ENCODE measurements at places on chromosomes 12 and 14.
A peak's percentile ranks its signal among the peaks of the same experiment; 100 is the strongest.

GRCh38 chr14:102211240-102211639 is 71.5 kb downstream of the WDR20 start:
- no peak for DNase-seq

- no peak for DNase-seq
Measured at GRCh38 chr14:94650806-94651805, 38.9 kb downstream of the SERPINA3 start.

DNA sequence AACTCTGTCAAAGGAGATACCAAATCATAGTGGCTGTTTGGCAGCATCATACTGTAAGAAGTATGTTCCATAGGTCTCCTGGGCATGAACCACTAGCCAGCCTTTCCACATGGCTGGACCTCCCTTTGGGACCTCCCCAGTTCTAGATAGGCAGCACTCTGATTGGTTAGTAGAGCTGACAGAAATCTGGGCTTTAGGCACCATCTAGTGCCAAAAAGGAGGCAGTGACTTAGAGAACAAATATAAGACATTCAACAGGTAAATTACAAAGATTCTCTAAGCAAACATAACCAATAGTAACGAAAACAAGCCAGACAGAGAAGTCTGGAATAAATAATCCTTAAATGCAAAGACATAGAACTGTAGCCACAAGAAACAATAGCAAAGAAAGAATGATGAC is 148.0 kb upstream of the PDE3A start:
- DNase-seq = no peak

DNA sequence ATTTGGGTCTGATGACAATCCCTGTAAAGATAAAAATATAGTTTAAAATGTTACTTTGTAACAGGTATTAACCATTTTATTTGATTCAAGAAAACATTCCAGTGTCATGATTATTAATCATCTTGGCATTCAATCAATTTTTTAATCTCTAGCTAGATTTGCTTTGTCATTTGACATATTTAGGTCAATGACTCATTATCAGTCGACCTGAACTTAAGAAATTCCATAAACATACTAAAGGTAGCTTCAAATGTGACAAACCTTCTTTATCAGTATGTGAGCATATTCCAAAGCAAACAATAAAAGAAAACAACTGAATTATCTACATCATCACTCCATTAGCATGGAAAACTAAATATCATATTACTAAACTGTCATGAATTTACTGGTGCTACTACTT is 50.8 kb upstream of the CDKL1 start:
- no peak for DNase-seq

DNA sequence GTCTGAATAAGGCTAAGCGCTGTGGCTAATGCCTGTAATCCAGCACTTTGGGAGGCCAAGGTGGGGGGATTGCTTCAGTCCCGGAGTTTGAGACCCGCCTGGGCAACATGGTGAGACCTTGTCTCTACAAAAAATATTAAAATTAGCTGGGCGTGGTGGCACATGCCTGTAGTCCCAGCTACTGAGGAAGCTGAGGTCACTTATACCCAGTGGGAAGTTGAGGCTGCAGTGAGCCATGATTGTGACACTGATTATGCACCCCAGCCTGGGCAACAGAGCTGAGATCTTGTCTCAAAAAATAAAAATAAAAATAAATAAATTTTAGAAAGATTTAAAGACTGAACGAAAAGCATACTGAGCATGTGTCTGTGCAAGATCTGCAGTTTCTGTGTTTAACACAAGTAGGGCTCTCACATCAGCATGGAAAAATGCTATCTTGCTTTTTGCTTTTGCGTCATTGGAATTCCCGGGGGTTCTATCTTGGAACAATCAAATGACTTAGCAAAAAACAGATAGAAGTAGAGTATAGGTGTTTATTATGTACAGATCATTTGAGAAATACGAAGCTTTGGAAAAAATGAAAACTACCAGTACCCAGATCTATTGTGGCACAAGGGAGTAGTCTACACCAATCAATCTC is 161.9 kb downstream of the CAPZA3 start:
- DNase-seq = no peak

DNA sequence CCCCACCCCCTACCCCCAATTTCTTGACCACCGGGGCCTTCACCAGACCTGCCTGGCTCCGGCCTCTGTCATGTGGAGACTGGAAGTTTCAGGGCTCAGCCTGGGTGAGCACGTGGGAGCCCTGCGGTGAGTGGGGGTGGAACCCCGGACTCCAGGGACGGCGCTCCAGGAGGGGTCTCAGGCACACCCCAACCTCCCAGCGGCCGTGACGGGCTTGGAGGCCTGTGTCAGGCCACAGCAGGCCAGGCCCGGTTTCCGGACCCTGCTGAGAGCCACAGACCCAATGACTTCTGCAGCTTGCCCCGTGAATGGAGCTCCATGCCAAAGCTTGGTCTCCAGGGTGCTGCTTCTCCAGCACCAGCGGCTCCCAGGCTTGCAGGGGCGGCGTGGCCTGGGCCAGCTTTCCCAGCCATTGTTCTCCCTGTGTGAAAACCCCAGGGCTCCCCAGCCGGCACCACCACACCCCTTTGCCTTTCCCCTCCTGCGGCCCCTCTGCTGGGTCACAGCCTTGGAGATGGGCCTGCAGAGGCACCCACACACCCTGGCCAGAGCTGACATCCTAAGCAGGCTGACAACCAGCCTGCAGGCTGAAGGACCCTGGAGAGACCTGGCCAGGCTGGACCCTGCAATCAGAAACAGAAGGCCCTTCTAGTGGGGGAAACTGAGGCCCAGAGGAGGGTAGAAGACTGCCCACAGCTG is 186.2 kb upstream of the C14orf180 start:
- no peak for DNase-seq

DNA sequence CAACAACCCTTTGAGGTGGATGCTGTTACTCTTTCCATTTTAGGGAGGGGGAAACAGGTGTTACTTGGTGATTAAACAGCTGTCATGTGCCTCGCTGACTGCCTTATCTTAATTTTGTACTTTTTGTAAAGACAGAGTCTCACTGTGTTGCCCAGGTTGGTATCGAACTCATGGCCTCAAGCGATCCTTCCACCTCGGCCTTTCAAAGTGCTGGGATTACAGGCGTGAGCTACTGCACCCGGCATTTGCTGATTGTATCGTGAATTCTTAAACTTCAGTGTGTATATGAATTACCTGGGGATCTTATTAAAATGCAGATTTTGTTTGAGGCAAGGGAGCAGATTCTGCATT is 659 bp downstream of the PSMD9 start:
- DNase-seq = no peak

- peak; percentile 67 for DNase-seq
Measured at GRCh38 chr12:103840876-103841689, at the start of gene NT5DC3. Gene NT5DC3 (minus strand): TSS chr12:103841234. CDS start chr12:103841156, 78 bp downstream.

DNA sequence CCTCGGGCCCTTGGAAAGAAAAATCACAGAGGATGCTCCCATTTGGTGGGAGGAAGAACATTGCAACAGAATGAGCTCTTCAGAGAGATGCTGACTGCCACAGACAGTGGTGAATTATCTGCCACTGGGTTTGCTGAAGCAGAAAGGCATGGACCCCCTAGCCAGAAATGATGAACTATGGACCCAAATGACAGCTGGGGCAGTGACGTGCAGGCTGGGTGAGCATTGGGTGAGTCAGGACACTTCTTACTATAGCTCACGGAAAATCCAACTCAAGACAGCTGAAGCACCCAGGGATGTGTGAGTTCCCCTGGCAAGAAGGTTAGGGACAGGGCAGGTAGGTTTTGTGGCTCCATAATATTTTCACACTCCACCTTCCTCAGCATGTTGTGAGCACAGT is 993.2 kb downstream of the BCL11B start:
- DNase-seq = no peak

DNA sequence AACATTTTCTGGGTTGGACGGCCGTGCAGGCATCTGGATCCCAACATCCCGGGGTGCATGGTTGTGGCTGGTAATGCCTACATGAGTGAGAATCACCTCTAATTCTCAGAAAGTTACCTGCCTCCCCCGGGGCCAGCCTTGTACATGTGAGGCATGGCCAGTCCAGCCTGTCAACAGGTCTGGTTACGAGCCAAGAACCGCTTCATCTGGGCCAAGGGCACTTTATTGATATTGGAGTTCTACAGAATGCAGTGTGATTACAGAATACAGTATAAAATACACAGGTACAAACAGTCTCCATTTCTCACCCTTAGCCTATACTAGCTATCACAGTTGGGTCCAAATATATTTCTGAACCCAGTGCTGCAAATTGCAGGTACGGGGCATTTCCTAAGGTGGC is 84.9 kb upstream of the EVL start:
- no peak for DNase-seq

DNA sequence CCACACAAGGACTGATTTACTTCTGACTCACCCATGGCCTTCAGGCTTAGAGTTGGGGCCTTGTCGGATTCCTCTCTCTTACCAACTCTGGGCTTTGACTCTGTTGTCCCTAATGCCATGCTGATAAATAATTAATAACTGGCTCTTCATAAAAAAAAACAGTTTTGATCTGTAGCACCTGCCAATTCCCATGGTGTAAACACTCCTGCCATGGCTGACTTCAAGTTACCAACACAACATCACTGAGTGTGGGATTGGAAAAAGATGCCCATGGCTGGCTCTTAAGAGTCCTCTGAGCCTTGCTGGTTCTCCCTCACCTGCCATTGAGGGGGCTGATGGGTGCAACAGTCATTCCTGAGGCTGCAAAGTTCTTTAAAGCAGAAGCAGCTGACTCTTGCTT is 104.8 kb downstream of the KIF26A start:
- no peak for DNase-seq

DNA sequence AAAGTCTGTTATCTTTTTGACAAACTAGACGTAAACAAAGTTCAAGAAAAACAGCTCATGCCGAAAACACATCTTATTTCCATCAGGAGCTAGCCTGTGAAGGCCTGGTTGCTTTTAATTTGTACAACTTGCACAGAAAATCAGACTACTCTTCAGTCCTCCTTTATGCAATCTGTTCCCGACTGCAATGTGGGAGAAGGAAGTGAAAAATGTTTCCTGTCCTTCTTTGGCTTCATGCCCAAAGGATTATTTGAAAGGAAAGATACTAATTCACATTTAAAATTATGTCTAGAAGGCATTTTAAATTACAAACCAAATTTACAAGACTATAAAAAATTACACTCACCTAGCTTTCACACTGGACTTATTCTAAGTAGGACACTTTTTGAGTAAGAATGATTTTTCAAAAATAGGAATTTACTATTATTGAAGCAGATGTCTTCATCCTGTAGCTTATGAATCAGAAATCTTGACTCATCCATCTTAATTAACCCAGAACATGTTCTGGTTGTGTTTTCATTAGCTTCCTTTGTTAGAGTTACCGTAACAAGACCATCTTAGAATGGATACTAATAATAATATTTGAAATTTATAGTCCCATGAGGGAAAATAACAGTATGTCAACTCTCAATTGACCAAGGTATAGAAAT is 272.6 kb downstream of the PRKD1 start:
- DNase-seq = no peak

DNA sequence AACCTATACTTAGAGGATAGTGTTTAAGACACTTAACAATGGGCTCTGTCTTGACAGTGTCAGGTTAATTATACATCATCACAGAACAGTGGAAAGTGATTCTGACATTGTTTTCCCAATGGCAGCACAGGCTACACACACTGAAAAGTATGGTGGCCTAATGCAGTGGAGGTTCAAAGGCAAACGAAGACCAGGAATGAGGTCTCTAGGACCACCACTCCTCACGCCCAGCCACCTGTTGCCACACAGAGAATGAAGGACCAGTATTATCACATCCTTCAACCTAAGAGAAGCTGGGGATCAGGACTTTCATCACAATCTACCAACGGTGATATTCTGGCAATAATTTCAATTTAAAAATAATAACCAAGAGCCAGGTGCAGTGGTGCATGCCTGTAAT is 34.5 kb upstream of the CDK2AP1 start:
- DNase-seq = no peak

DNA sequence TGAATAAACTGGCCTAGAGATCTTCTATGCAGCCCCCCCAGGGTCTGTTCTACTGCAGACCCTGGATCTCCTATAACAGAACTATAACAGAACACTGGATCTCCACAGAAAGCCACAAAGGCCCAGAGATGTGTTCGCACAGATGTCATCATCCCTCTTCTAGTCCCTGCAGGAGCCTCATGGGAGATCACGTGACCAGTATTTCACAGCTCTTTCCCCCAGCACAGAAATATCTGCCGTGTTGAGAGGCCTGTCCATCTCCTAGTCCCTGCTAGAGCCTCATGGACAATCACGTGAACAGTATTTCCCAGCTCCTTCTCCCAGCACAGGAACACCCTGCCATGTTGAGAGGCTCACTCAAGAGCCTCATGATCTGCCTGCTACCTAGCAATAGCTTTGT is 331.7 kb downstream of the NRXN3 start:
- DNase-seq = no peak

GRCh38 chr14:95092723-95093122 is 64.6 kb downstream of the DICER1 start:
- DNase-seq = no peak

DNA sequence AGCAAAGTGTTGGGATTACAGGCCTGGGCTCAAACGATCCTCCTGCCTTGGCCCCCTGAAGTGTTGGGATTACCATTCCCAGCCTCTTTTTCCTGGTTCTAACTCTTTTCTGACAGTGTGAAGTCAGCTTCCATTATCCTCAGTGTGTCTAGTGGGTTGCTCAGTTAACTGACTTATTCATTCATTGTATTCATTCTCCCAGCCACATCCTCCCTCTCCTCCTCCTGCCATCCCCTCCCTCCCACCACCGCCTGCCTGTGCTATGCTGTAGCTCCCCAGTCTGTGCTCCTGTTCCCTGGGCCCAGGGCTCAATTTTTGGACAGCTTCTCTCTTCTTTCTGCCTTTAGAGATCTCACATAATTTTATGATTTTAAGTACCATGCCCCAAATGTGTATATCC is 19.4 kb downstream of the ATP6V0A2 start:
- no peak for DNase-seq

GRCh38 chr14:93232159-93232558 is 25.1 kb downstream of the UBR7 start:
- no peak for DNase-seq

DNA sequence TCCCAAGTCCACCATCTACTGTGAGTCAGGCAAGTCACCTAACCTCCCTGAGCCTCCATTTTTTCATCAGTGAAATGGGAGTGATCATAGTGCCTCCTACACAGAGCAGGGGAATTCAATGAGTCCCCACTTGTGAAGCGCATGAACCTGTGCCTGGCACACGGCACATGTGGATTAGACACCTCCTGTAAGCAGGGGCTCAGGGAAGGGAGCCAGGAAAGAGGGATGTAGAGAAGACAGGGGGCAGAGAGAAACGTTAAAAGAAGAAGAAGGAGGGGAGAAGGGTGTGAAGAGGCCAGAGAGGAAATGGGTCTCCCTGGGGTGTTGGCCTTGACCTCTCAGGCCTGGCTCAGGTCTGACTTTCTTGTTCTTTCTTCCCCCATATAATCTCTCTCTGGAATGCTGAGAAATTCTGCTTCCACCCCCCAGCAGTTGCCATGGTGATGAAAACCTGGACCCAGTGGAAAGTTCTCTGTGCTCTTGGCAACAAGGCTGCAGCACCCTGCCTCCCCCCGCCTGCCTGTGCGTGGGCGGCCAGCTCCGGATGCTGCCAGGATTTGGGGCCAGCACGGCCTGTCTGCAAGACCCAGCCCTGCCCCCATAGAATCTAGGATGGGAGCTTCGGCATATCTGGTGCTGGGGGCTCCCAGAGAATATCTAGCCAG is 94.5 kb downstream of the CALM1 start:
- no peak for DNase-seq
